H9 (cell line): ENCODE measurements at places on chromosomes 13 and 19. TPM values are rescaled to one million over a fixed set of nuclear protein-coding genes. Genes with fewer than 3 reads are reported as not detected.
A peak's percentile ranks its signal among the peaks of the same experiment; 100 is the strongest.

- peak; percentile 48 for DNase-seq
Observed at GRCh38 chr19:43532571-43532961, 422 bp upstream of the ZNF575 start.

DNA sequence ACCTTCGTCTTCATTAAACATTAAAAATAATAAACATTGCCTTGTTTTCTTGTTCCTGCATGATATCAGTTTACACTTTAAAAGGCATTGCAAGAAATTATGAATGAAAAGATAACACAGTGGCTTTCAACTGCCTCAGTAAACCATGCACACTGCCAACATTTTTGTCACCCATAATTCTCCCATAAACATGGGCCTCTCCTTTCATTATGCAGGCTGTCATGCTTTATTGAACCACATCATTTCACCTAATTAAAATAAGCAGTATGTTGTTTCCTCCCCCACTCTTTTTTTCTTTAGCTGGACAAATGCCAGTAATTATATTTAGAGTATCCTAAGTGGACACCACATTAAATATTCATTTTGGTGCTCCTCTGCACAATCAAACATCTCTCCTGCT, 1566.5 kb upstream of the SLC10A2 start:
- no peak for DNase-seq

DNA sequence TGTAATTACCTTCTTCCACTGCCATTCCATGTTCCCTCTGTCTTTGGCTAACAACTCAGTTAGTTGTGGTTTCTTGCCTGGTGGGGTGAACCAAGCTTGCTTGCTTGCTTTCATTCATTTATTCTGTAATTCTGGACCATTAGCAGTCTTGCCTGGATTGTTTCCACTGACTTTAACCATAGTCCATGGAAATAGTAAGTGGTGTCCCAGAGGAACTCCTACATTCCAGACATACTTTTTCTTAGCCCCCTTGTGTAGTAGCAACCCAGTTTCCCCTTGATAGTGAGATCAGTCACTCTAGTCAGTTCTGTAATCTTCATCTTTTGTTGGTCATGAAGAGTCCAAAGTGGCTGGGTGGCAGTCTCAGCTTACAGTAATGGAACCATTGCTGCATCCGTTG, 23.2 kb downstream of the PDS5B start:
- DNase-seq = no peak

The SERTAD1 gene
- total RNA-seq = 7.9 and 9.3 TPM in 2 replicates

The VAV1 gene
- 0.61 and 0.90 TPM in 2 replicates for total RNA-seq

The NXNL1 gene
- total RNA-seq = not detected in 2 replicates

The TEAD2 gene
- 118 and 126 TPM in 2 replicates for total RNA-seq

The CBY2 gene
- not detected in 2 replicates for total RNA-seq

DNA sequence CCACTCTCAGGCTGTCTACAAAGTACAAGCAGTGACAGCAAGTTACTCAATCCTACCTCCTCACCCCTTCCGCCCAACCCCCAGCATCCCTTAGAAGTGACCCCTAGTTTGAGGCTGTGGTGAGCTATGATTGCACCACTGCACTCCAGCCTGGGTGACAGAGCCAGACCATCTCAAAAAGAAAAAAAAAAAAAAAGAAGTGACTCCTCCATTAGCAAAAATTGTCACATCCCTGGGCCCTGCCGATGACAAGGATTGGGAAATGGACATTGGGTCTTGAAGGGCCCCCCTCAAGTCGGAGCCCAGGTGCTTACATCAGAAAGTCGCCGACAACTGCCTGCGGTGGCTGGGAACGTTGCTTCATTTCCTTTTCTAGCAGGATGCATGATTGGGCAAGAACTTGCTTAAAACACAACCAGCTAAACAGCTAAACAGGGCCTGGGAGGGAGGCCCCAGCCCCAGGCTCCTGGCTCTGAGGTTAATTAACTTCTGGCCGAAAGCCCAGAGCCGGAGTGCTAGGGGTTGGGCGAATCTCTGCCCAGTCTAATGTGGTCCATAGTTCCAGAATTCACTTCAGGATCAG, 15.3 kb downstream of the RAB3D start:
- no peak for DNase-seq

- no peak for DNase-seq
Observed at GRCh38 chr13:52127378-52127777, 1.5 kb downstream of the NEK5 start.

- peak; percentile 15 for DNase-seq
Observed at GRCh38 chr13:110923777-110924638, 9.1 kb upstream of the ANKRD10 start.

DNA sequence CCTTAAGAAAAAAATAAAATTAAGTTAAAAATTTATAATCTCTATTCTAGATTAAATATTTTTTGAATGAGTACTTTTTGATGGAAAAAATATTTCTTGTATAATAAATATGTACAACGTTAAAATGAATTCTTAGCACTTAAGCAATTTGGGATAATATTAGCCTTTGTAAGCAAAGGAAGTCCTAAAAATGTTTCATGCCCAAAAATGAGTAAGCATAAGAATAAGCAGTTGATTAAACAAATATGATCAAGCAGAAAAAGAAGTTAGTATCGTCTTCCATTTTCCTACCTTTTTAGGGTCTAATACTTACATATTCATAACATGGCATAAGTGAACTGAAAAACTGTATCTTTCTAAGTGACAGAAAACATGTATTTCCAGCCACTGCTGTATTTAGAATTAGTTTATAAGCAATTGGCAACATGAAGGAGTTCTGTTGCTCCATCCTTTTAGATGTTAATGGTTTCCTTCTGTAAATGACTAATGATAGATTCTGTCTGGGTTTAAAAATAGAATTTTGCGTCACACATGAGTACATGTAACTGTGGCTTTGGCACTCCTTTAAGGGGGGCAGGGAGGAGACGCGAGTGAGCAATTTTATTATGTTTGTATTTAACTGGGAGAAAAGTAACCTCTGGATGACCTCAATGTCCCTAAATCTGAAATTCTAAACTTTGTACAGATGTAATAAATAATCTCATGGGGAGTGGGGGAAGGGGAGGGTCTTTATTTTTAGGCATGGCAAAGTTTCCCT, 237.4 kb downstream of the RGCC start:
- no peak for DNase-seq

The CD37 gene
- total RNA-seq = not detected in 2 replicates

The CD22 gene
- total RNA-seq = not detected in 2 replicates

The DMKN gene
- 267 and 278 TPM in 2 replicates for total RNA-seq

DNA sequence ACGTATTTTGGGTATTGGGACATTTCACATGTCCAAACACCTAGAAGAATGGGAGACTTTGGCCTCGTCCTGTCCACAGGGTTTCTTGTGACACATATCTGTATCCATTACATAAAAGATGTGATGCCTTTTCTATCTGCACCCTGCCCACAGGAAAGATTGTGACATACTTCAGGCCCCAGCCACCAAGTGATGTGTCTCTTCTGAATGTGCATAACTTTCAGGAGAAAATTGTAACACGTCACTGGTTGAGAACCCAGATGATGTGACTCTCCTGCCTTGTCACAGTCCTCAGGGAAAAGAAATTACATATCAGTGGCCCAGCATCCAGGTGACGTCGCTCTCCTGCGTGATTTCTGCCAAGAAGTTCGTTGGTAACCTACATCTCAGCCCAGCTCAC, 21.0 kb upstream of the ZNF681 start:
- no peak for DNase-seq

The TEX101 gene
- not detected in 2 replicates for total RNA-seq

The SLC35E1 gene
- 34.0 and 35.8 TPM in 2 replicates for total RNA-seq

- no peak for DNase-seq
Observed at GRCh38 chr13:77274126-77274525, 52.8 kb downstream of the MYCBP2 start.

DNA sequence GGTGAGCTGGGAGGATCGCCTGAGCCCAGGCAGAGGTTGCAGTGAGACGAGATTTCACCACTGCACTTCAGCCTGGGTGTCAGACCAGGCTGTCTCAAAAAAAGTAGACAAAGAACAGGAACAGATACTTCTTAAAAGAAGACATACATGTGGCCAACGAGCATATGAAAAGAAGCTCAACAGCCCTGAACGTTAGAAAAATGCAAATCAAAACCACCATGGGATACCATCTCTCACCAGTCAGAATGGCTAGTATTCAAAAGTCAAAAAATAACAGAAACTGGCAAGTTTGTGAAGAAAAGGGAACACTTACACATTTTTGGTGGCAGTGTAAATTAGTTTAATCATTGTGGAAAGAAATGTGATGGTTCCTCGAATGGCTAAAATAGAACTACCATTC, 3.0 kb upstream of the LGALS14 start:
- no peak for DNase-seq

DNA sequence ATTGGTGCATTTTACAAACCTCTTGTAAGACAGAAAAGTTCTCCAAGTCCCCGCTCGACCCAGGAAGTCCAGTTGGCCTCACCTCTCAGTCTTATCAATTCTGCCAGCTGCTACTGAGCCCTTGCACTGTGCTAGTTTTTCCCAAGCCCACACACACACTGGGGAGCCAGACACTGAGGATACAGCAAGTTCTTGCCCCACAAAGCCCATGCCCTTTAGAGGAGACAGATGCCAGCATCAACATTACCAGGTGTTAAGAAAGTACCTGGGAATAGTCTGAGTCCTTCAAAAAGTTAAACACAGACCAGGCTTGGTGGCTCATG, 175.0 kb downstream of the PTPRS start:
- DNase-seq = no peak

- no peak for DNase-seq
Observed at GRCh38 chr19:4969772-4970531, 1.0 kb downstream of the KDM4B start.

The ZNF230 gene
- 3.1 and 3.5 TPM in 2 replicates for total RNA-seq

The ZNF534 gene
- not detected in 2 replicates for total RNA-seq

DNA sequence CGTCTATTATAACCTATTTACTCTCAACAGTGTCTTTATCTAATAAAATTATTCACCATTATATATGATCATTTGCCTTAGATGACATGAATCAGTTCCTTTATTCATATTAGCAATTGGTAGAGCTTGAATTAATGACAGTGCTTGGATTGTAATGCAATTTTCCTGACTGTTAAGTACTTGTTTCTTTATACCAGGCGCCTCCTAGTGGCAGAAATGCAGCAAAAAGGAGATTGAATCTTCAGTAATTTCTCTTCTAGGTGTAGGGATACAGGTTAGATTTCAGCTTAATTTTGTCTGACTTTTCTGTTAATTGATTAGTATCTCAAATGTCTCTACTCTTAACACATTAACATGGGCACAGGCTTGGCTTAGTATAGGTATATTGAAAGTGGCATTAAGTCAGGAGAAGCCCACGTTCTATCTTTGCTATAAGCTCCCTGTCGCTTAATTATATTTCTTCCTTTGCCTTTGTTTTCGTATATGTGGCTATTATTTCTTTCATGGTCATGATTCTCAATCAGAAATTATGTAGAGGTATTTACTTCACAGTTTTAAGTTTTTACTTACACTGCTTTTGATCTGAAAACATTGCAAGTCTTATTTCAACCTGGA, 9.1 kb upstream of the LHFPL6 start:
- DNase-seq = peak; percentile 44

The CEACAM8 gene
- not detected in 2 replicates for total RNA-seq

DNA sequence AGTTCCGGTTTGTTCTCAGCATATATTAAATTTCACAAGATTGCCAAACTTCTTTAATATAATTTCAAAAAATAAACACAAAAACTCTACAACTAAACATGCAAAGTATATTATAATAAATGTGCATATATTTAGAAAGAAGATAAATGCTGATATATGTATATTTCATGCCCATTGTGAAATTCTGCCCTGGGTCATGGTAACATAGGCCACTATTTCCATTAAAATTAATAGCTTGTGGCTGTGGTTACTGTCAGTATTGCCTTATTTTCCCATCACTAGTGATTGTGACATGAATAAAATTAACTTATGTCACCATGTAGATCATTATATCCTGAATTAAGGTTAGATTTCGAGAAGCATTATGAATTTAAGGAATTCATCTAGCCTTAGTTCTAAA, 410.9 kb downstream of the DACH1 start:
- no peak for DNase-seq

DNA sequence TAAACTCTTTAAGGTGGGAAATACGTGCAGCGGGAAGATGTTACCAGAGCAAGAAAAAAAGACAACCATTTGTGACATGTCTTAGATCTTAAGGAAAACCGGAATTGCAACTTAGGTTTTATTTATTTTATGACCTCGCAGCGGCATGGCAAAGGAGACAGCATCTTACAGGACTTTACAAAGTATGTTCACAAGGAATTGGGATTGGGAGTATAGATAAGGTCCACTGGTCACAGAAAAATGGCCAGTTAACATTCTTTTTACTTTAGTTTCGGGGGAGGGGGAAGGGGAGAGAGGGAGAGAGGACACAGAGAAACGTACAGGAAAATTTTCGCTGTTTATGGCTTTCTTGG, 104.5 kb upstream of the DIAPH3 start:
- DNase-seq = no peak

DNA sequence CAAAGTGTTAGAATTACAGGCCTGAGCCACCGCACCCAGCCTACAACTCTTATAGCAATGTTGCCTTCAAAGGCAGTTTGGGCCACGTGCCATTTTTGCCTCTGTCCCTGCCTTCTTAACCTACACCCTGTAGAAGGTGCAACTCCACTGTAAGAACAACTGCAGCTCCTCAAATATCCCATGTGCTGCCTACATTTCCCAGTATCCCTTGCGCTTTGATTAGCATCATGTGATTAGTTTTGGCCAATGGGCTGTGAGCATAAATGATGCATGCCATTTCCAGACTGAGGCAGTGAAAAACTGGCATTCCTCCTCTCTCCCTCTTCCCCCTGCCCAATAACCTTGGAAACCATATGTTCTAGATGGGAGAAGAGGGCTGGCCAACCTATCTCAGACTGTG, 75.2 kb upstream of the MRI1 start:
- peak; percentile 54 for DNase-seq

GRCh38 chr19:14954071-14954655, 12.9 kb downstream of the OR7C2 start:
- peak; percentile 98 for DNase-seq

GRCh38 chr13:72473321-72473720, 254.1 kb downstream of the MZT1 start:
- DNase-seq = no peak

DNA sequence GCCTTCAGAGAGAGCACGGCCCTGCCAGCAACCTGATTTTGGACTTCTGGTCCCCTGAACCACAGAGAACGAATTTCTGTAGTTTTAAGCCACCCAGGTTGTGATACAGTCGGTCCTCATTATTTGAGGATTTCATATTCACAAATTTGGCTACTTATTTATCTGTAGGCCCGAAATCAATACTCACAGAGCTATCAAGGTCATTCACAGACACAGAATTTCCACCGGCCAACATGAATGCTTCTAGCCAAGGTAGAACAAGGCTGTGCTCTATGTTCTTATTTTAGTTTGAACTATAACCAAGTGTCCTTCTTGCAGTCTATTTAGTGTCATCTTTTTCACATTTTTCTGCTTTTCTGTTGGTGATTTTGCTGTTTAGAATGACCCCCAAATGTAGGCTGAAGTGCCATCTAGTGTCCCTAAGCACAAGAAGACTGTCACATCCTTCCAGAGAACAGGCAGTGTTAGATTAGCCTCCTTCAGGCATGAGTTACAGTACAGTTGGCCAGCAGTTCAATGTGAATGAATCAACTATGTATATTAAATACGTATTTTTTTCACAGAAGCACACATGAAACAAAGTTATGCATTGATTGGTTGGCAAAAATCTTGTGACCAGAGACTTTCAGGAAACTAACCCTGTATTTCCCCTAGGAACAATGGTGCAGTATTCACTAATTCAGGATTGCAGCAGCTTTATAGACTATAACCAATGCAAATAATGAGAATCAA, 63.5 kb downstream of the C13orf42 start:
- DNase-seq = no peak

- DNase-seq = no peak
Observed at GRCh38 chr13:72160977-72161376, 294.0 kb upstream of the DACH1 start.

The ELSPBP1 gene
- not detected in 2 replicates for total RNA-seq

The JOSD2 gene
- 5.0 and 5.4 TPM in 2 replicates for total RNA-seq
